ENCODE measurements at places on chromosomes 6 and 20. TPM values are rescaled to one million over a fixed set of nuclear protein-coding genes. Genes with fewer than 3 reads are reported as not detected.
A peak's percentile ranks its signal among the peaks of the same experiment; 100 is the strongest.

DNA sequence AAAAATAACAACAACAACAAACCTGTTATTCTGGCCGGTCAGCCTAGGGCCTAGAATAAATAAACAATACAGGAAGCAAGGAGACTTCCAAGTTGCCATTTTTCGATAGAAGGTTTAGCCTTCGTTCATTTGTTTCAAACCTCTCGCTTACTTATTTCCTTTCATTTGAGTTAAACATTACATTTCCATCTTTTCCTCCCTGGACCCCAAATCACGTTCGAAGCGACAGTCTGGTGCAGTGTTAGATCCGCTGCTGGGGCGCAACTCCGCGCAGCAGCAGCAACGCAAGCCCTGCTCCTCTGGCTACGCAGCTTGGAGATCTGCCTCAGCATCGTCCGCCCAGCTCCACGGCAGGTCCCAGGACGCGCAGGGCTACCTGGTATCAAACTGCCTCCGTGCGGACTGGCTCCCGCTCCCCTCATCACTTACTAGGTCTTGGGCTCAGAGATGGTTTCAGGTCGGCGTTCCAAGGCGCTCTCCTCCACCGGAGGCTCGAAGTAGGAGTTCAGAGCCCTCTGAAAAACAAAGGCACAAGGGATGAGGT is 530 bp downstream of the TDP2 start:
- no peak for DNase-seq

GRCh38 chr6:25341203-25341552 is 62.0 kb downstream of the CARMIL1 start:
- DNase-seq, result no peak

GRCh38 chr20:49751397-49751736 is 37.7 kb upstream of the B4GALT5 start:
- no peak for DNase-seq

GRCh38 chr6:111439171-111439570 is 43.8 kb downstream of the REV3L start:
- no peak for DNase-seq

- no peak for DNase-seq
Measured at GRCh38 chr20:61968932-61969331, 96.7 kb downstream of the TAF4 start.

DNA sequence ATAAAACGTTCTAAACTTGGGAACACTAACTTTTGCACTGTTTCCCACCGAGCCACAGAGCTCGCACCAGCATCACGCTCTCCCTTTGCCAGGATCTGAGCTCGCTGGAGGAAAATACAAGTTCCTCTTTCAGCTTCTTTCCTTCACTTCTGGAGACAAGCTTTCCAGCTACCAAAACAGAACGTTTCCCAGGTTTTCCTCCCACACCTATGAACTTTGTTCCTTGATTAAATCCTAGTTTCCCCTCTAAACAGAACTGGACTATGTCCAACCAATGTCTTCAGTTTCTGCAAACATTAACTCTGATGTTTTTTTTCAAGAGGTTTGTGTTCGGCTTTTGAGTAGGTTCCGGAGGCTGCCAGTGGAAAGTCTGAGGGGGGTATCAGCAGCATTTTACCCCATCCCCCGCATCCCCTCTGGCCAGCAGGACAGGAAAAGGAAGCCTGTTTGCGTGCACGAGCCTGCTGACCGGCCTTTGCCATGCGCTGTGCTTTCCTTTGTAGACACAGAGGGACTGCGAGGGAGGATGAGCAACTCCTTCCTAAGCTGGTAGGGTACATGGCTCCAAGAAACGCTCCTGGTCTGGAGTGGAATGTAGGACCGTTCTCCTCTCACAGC is 135.5 kb downstream of the LY86 start:
- no peak for DNase-seq

GRCh38 chr20:50415516-50416268 is 94.5 kb upstream of the PTPN1 start:
- no peak for DNase-seq

DNA sequence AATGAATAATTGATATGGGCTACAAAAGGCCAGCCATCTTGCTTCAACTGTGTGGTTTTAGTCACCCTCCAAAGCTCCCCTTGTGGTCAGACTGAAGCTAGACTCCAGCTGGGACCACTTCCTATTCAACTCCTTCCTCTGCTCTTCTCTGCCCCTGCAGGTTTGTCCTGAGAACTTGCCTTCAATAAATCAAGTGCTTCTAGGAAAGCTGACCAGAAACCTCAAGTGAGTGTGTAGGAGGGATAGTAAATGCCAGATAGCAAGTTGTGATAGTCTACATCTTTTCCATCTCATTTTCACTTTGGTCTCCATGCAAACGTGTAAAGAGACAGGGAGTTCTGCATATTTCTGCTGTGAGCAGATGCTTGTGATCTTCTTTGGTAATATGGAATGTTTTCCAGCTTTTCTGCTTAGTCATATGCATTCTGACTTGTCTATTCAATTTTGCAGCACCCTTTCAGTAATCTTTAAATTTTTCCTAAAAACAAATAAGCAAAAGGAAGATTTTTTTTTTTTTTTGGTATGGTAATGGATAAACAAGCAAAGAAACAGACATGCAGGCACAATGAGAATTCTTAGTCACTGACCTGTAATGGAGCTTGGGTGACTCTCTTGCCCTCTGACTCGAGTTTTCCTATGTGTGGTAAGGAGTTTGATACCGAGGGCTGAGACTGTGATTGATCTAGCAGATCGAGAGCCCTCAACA is 201.3 kb upstream of the BTBD3 start:
- peak; percentile 5 for DNase-seq

GRCh38 chr6:37861452-37861851 is 41.9 kb downstream of the ZFAND3 start:
- no peak for DNase-seq

DNA sequence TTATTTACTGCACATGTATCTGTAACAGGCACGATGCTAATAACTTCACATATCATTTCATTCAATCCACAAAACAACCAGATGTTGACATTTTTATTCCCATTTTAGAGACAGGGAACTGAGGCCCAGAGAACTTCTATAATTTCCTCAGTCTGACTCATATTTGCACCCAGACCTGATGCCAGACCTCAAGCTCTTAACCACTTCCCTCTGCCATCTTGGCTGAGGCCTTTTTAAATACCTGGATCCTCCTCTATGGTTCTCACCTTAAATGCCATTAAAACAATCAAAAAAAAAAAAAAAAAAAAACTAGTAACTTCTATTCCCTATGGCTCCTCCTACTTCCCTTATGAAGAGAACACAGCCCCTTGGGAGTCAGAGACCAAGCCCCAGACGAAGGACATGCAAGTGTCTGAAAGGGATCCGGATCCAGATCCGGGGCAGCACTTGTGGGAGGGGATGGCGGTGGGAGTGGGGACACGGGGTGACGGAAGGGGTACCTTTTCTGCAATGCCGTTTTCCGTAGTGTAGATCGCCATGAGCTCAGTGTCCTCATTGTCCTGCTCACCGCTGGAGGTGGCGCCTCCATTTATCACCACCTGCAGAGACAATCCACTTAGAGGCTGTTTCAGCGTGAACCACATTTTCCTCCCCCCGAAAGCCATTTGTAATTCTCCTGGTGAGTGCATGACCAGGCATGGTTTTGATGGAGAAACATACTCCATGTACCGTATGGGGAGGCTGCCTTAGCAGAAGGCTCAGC is 88.7 kb downstream of the SLC23A2 start:
- DNase-seq, result no peak

- no peak for DNase-seq
Measured at GRCh38 chr20:1951436-1952115, 42.3 kb downstream of the PDYN start.

- DNase-seq, result no peak
Measured at GRCh38 chr6:79586548-79586947, 44.6 kb upstream of the SH3BGRL2 start.

GRCh38 chr20:10853731-10854130 is 179.9 kb upstream of the JAG1 start:
- no peak for DNase-seq

- no peak for DNase-seq
Measured at GRCh38 chr6:70221025-70221714, 81.7 kb downstream of the COL9A1 start.

Gene PROKR2
- total RNA-seq, result not detected

Gene ACTL10
- 0.75 TPM for total RNA-seq

Gene LRRN4
- total RNA-seq, result not detected

Gene SMIM26
- 68.3 TPM for total RNA-seq

Gene DEF6
- 1.8 TPM for total RNA-seq

Gene DCDC2
- not detected for total RNA-seq

All from neural crest cell (in vitro differentiated cells).